ENCODE measurements at places on chromosomes 2 and 18. TPM values are rescaled to one million over a fixed set of nuclear protein-coding genes. Genes with fewer than 3 reads are reported as not detected.

DNA sequence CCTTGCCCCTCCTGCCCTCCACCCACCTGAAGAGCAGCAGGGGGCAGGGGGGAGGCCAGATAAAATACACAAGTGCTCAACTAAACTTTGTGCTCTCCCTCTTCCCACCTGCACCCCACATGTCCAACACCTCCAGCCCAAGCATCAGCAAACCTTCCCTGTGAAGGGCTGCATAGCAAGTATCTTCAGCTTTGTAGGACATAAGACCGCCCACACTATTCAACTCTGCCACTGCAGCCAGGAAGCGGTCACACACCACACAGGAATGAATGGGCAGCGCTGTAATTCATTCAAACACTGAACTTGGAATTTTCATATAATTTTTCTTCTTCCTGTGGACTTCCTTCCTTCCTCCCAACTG is 27.5 kb downstream of the TFCP2L1 start:
- no peak for DNase-seq

DNA sequence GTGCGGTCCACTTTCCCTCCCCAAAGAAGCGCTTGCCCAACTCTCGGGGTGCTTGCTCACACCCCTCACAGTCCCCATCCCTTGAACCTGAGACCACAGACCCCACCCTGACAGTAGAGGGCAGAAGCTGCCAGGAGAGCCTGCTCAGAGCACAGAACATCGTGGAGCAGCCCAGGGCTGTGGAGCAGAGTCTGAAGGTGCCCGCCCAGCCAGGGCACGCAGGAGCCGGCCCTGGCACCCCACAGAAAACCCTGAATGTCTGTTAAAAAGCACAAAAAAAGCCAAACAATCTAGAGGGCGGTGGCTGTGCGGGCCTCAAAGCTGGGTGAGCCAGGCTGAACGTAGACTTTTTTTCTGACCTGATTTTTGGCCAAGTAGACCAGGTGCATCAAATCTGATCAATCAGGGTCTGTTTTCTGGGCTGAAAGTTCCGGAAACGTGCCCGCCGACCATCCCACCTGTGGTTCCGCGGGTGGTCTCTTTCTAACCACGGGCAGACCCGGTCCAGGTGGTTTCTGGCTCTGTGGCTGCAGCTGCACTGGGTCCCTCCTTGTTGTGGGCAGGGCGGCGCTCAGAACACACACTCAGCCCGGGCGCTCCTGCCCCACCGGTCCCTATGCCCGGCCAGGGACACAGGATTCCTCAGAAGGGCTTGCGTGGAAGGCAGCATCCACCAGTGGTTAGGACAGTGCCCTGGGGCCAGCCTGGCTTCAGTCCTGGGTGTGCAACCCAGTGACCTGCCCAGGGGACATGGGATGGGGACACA is 66.3 kb downstream of the SLC66A2 start:
- DNase-seq = no peak

TUBB8B gene
- not detected for total RNA-seq

GRCh38 chr2:147171941-147172340 is 672.9 kb upstream of the ACVR2A start:
- DNase-seq = no peak

CCDC121 gene
- total RNA-seq = 5.6 TPM

DNA sequence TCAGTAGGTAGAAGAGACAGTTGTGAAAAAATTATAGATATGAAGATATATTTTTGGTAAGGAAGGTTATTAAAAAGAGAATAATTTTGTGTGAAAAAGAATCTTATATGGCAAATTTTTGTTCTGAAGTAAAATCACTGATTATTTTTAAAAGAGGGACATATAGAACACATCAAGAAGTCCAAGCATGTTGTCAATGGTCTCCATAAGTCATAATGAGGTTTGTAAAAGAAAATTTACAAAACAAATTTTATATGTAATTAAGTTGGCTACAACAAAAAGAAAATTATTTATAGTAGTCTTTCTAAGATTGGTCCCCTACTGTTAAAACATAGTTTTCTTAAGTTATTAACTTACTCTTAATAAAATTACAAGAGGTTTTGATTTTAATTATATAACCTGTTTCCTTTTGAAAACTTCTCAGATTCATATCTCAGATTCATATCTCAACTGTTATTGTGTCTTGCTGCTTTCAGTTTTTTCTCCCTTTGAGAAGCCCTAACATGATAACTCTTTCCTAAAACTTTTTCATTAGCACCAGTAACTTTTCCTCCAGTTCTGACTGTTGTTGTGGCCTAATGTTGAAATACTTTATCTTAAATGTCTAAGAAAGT is 81.2 kb downstream of the SH3YL1 start:
- no peak for DNase-seq

- no peak for DNase-seq
Observed at GRCh38 chr2:225558399-225559071, 159.0 kb downstream of the NYAP2 start.

All from type B pancreatic cell (in vitro differentiated cells).